ENCODE measurements at places on chromosomes 6 and 20.

DNA sequence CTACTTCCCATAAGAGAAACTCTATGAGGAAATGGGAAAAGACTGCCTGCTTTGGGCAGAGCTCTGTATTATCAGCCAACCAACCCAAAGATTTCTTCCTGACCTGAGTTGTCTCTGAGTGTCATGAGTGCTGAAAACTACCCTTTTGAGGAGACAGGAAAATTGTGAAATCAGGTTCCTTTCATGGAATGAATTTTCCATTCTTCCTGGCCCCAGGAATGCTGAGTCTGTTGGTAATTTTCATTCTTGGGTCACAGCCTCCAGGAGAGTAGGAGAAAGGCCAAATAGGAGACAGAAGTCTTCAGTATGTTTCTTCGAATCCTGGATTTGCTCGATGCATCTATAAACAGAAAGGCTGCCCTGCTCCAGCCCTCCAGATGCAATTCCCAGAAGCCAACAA, 53.6 kb downstream of the SCML4 start:
- DNase-seq = no peak

- DNase-seq = peak; percentile 77
Observed at GRCh38 chr6:37131104-37131959, 38.6 kb upstream of the PIM1 start.

DNA sequence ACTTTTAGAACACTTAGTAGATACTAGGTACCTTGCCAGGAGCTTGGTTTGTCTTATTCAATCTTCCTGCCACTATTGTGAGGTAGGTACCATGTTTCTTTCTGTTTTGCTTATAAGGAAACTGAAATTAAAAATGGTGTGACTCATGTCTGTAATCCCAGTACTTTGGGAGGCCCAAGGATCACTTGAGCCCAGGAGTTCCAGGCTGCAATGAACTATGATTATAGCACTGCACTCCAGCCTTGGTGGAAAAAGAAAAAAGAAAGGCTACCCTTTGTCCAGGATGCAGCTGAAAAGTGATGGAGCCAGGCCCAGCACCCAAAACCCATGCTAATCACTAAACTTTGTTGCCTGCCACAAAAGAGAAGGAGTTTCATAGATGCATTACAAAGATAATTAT, 34.1 kb upstream of the LAMA4 start:
- peak; percentile 13 for DNase-seq

- no peak for DNase-seq
Observed at GRCh38 chr6:158996856-158997255, 3.1 kb downstream of the RSPH3 start.

DNA sequence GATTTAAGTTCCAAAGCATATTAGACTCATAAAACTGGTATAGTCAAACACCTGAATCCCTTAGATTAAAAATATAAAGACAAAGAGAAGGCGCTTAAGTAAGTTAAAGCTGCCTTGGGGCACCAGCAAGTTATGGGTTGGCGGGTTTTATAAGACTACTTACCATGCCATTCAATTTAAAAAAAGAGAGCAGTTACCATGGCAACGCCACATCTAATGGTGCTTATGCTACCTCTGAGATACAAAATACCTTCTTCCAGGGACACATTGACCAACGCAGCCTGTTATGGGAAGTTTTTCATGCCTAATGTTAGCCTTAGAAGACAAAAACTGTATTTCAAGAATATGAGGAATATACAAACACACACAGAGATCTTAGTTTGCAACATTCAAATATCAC, 713.6 kb downstream of the RNF144B start:
- DNase-seq = no peak

GRCh38 chr20:57696401-57696961, 13.3 kb downstream of the PMEPA1 start:
- no peak for DNase-seq

GRCh38 chr20:35462351-35462750, 7.0 kb downstream of the CEP250 start:
- no peak for DNase-seq

DNA sequence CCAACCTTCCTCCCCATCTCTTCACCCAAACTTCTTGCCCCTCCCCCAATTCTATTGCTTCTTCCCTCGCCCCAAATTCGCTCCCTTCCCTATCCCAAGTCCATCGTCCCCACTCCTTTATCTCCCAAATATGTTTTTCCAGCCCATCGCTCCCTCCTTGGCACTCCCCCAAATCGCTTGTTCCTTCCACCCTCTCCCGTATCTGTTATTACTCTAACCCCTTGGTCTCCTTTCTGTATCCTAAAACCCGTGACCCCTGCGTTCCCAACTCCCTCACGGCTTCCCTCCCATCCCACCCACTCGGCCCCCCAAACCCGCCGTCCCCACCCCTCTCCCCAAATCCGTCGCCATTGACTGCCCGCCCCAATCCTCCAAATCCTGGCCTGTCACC, 584 bp downstream of the MTCH1 start:
- no peak for DNase-seq

GRCh38 chr20:32240205-32240604, 32.5 kb downstream of the POFUT1 start:
- no peak for DNase-seq

GRCh38 chr6:21742238-21742660, 148.7 kb downstream of the SOX4 start:
- peak; percentile 88 for DNase-seq

GRCh38 chr6:5302995-5303622, 41.8 kb downstream of the FARS2 start:
- peak; percentile 30 for DNase-seq

GRCh38 chr6:147154454-147154853, 49.8 kb upstream of the STXBP5 start:
- DNase-seq = peak; percentile 72

DNA sequence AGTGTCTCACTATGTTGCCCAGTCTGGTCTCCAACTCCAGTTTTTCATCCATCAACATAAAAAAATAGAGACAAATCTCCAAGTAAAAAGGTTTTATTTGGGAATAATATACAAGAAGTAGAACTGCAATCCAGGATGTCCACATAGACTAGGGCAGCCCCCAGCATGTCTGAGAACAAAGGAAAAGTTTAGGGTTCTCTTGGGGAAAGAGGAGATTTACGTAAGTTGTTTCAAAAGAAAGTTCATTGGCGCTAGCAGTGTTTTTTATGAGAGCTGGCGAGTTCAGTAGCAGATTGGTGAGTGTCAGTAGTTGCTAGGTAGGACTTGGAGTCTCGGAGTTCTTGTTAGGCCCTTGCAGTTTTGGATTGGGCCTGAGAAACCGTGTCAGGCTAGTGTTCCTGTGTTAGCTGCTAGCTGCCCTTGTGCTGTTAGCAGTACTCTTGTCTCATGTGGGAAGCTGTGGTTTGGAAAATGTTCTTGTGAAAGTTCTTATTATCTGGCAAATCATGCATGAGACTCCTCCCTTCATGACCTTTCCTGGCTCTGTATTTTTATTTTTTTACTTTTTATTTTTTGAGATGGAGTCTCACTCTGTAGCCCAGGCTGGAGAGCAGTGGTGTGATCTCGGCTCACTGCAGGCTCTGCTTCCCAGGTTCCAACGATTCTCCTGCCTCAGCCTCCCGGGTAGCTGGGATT, 24.7 kb downstream of the TTLL9 start:
- peak; percentile 23 for DNase-seq

- DNase-seq = peak; percentile 48
Observed at GRCh38 chr6:77447254-77447653, 16.0 kb downstream of the HTR1B start.

GRCh38 chr6:31888276-31889258, 8.9 kb downstream of the EHMT2 start:
- no peak for DNase-seq

GRCh38 chr20:62088258-62089127, 22.8 kb upstream of the TAF4 start:
- peak; percentile 75 for DNase-seq

DNA sequence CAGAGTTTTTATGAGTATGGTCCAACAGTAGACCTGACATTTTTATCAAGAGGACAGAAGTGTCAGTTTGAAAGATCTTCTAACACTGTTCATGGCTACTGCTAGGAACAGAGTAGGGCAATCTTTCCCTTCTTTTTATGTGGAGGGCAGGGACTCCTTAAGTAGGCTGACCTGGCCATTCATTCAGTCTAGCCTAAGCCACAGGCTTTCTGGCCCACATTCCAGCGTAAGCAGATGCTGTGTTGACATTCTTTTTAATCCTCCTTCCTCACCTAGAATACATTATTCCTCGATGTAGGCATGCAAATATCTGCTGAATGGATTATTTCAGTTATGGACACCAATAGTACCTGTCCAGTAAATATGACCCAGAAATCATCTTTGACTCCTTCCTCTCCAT, 188.3 kb downstream of the ATXN1 start:
- DNase-seq = no peak

- DNase-seq = no peak
Observed at GRCh38 chr20:11195169-11195568, 521.4 kb upstream of the JAG1 start.

DNA sequence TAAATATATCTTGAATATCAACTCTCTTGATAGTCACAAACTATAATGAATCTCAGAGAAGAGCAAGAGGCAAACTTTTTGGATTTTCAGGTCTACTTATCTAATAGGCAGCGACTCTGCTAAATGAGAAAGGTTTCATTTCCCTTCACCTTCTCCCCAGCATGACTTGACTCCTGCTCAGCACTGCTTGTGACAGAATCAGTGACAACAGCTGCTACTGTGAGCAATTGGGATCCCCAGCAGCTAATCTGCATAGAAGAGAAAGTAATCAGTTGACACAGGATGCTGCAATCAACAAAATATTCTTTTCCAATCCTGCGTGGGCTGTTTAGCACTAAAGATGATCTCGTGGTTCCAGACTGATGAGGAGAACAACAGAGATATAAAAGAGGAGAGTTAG, 205.5 kb downstream of the MMUT start:
- DNase-seq = no peak

GRCh38 chr6:56033401-56033800, 158.0 kb upstream of the BMP5 start:
- DNase-seq = no peak

DNA sequence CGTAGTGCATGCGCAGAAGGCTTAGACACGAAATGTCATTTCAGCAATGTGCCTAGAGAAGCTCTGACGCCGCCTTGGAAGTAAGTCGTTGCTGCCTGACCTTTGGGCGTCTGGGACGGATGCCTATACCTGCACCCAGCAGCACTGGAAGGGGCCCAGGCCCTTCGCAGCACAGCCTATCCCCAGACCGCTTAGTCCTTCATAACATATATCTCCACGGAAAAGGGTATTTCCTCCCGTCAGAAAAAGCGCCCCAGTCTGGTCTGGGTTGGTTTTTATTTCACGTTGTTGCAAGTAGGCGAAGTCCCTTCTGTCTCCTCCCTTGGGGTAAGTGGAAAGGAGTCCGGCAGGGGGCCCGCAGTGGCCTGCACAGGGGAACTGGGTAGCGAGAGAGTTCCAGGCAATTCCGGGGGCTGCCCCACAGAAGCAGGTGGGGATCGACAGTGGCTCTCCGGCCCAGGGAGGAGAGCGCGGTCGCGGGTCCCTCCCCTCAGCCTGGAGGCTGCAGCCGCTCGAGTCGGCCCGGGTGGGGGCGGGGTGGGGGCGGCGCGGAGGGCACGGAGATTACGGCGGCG, 559 bp upstream of the EYA4 start:
- peak; percentile 14 for DNase-seq

- no peak for DNase-seq
Observed at GRCh38 chr20:24579475-24579874, 110.0 kb downstream of the SYNDIG1 start.

- peak; percentile 76 for DNase-seq
Observed at GRCh38 chr6:17877196-17877894, 110.1 kb downstream of the KIF13A start.

DNA sequence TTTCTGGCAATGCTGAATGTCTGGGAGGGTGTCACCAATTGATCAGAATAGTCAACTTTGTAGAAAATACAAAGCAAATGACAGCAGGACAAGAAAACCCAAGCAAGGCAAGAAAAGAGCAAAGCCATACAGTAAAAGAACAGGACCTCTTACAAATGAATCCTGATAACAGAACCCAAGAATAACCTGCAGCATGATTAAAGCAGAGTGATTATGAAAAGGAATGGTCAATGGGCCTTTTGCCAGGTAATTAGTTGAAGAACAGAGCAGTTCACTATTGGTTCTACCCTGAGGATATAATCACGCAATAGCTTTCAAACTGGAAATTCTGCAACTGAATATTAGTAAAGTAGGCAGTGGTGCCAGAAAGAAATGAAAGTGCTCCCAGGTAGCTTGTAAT, 319.8 kb downstream of the FRK start:
- no peak for DNase-seq

DNA sequence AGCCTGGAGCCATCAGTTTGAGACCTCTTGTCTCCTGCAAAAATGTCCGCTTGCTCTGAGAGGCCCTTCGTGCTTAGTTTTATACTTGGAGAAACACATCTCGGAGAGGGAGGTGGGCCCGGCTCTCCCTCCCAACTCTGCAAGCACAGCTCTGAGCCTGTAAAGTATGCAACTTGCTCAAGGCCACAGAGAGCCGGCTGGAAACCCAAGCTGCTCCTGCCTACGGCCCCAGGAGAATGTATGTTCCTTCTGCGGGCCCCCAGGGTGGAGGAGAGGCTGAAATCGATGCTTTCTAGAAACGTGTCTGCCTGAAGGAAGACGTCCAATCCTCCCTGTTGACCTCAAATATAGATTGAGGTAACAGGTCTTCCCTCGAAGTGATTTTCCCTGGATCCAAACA, 205.4 kb downstream of the PREX1 start:
- DNase-seq = no peak

DNA sequence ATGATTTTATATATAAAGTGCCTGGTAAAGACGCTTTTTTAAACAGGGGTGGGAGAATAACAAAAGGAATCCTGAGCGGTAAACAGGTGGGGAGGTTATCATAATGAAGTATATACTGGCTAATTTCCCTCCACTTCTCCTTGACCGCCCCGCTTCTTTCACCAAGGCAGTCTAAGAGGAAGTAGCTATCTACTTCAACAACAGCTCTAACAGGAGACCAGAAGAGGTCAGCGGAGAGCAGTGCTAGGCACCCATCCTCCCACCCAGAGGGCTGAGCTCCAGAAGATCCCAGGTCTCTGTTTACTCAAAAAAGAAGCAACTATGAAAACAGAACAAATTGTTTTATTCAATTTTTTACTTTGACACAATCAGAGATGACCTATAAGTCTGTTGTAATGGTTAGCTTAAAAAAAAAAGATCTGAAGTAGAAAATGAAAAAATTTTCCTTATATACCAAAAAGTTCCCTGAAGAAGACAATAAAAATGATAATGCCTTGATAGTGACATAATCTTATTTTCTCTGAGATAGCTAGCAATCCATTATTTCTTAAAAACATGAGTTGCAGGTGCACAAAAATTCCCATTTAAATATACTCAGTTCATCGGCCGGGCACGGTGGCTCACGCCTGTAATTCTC, 141.1 kb downstream of the PDSS2 start:
- peak; percentile 49 for DNase-seq

GRCh38 chr20:19937218-19937617, 79.9 kb upstream of the NAA20 start:
- no peak for DNase-seq

- no peak for DNase-seq
Observed at GRCh38 chr20:33132513-33133372, 35.2 kb upstream of the BPIFA2 start.

- no peak for DNase-seq
Observed at GRCh38 chr6:166998256-166999144, 697 bp upstream of the CEP43 start.

Data from astrocyte of the spinal cord (primary cell).